ENCODE measurements at places on chromosomes 7 and 10.

DNA sequence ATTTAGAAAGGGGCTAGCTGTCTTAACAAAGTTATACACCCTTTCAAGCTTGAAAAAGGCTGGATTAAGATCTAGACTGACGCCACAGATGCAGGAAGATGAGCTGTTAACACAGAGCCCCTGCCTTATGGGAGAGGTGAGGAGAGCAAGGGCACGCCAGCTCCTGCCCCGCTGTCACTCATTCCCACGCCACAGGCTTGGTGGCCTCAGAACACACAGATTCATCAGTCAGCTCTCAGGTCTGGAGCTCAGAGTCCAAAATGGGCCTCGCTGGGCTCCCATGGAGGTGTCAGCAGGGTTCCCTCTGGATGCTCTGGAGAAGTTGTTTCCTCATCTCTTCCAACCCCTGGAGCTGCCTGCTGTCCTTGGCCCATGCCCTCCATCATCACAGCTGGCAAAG is 554.2 kb downstream of the TCERG1L start:
- DNase-seq, result no peak

DNA sequence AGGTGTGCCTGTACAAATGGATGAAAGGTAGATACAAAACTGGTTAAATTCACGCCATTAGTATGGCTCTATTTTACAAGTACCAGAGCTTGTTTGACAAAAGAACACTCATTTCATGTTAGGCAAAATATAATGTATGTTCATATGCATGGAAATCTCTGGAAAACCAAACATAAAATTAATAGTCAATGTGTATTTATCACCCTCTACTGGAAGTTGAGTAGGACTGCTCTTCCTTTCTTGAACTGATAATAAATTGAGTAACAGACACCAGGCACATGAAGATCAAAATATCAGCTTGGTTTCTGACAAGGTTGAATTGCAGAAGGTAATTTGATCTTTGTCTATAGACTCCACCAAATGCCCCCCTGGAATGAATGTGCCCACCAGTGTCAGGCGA is 19.8 kb upstream of the AKR1B1 start:
- DNase-seq, result no peak

- DNase-seq, result no peak
Measured at GRCh38 chr10:126570621-126571602, 99.6 kb downstream of the C10orf90 start.

GRCh38 chr7:128456255-128456725 is 612 bp downstream of the HILPDA start:
- no peak for DNase-seq

- no peak for DNase-seq
Measured at GRCh38 chr10:132911786-132912097, 30.6 kb downstream of the CFAP46 start.

- no peak for DNase-seq
Measured at GRCh38 chr10:49080071-49080470, 35.3 kb downstream of the VSTM4 start.

GRCh38 chr7:69994218-69994617 is 395.9 kb downstream of the AUTS2 start:
- DNase-seq, result no peak

GRCh38 chr10:78857193-78857592 is 211.6 kb upstream of the ZMIZ1 start:
- DNase-seq, result no peak

GRCh38 chr10:4658777-4659176 is 167.2 kb upstream of the AKR1E2 start:
- DNase-seq, result no peak

DNA sequence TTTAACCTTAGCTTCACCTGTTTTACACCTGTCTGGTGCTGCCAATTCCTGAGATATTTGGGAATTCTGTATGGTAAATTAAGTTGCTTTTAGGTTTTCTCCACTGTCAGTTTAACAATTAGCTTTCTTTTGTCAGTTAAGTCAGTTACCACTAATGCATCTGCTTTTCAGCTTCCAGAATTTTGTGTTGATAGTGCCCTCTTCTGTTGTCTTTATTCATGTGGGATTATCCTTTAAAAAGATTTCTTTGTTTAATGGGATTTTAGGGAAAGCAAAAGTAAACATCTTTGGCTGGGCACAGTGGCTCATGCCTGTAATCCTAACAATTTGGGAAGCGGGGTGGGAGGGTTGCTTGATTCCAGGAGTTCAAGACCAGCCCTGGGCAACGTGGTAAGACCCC is 8.1 kb downstream of the TFAM start:
- DNase-seq, result no peak

GRCh38 chr7:66958538-66959350 is 36.6 kb downstream of the SBDS start:
- DNase-seq, result no peak

- DNase-seq, result no peak
Measured at GRCh38 chr7:78148166-78148894, 349.8 kb downstream of the PHTF2 start.

GRCh38 chr7:39221901-39222300 is 244.2 kb downstream of the POU6F2 start:
- DNase-seq, result no peak

DNA sequence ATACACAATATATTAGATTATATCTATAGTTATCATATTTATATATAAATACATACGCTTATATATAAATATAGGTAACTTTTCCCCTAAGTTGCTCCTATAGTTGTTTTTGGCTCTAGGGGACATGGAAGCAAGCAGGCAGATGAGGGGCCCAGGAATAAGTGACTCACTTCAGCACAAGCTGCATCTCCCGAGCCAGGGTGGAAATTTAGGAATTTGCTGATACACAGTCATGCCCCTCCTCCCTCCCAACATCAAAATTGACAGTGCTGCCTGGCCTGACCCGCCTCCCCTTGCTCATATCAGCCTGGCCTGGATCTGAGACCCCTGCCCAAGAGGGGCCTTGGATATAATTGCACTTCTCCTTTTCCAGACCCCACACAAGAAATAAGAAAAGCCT is 33.8 kb downstream of the MKI67 start:
- DNase-seq, result no peak

GRCh38 chr7:33556472-33556871 is 348.9 kb upstream of the BMPER start:
- no peak for DNase-seq

DNA sequence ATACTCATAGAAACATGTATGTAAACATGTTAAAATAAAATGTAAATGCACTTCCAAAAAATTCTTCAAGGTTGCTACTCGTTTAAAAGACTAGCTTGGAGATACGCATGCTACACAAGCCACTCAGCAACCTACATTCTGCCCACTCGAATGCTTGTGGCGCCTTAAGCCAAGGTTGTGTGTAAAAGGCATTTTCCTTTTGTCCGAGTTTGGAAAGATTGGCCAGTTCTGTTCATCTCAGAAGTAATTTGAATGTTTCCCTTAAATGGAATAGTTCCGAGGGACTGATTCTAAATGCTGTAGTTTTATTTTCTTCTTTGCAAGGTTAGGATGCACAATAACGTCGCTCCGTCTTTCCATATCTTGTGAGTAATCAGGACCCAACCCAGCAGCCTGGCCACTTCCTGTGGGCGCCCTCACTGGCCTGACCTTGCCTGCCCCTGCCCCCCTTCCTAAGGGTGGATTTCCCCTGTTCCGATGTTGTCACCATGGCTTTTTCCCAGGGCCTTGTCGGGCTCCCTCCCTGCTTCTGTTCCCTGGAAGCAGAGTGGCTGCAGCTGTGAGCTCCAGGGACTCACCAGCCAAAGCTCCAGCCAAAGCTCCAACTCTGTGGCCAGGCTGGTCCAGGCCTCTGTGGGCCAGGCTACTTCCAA is 70.6 kb downstream of the PTPRE start:
- no peak for DNase-seq

- no peak for DNase-seq
Measured at GRCh38 chr10:29773675-29774091, 138.9 kb upstream of the SVIL start.
